ENCODE measurements at places on chromosomes 7 and 10. TPM values are rescaled to one million over a fixed set of nuclear protein-coding genes. Genes with fewer than 3 reads are reported as not detected.

FKBP6 gene
- total RNA-seq: not detected

SCIN gene
- 0.15 TPM for total RNA-seq

GNAT3 gene
- total RNA-seq: not detected

MAGI2 gene
- total RNA-seq: 0.97 TPM

LHFPL3 gene
- total RNA-seq: not detected

KLHL7 gene
- total RNA-seq: 44.2 TPM

SLC39A12 gene
- total RNA-seq: not detected

NEUROD6 gene
- total RNA-seq: not detected

AVPI1 gene
- total RNA-seq: 1.5 TPM

HECW1 gene
- total RNA-seq: not detected

INSYN2A gene
- total RNA-seq: not detected

SRRM3 gene
- 0.91 TPM for total RNA-seq

TMEM273 gene
- 9.7 TPM for total RNA-seq

SEMA4G gene
- 0.30 TPM for total RNA-seq

UNCX gene
- total RNA-seq: not detected

ZNF503 gene
- 1.4 TPM for total RNA-seq

SH2D4B gene
- total RNA-seq: 0.30 TPM

SPDYE8 gene
- total RNA-seq: not detected

KCNH2 gene
- 0.15 TPM for total RNA-seq

PVRIG gene
- total RNA-seq: not detected

LYZL2 gene
- total RNA-seq: not detected

CAMK2B gene
- total RNA-seq: 1.6 TPM

ANKRD61 gene
- not detected for total RNA-seq

SAMD9 gene
- 11.0 TPM for total RNA-seq

TRIM74 gene
- 0.32 TPM for total RNA-seq

CPA4 gene
- total RNA-seq: 0.32 TPM

TMEM184A gene
- total RNA-seq: not detected

NEBL gene
- total RNA-seq: 1.7 TPM

FOXP2 gene
- 0.65 TPM for total RNA-seq

IGFBP1 gene
- not detected for total RNA-seq

PAOX gene
- total RNA-seq: 6.4 TPM

STYXL1 gene
- 68.1 TPM for total RNA-seq

TRPV5 gene
- not detected for total RNA-seq

GIMAP2 gene
- total RNA-seq: 44.5 TPM

PIP gene
- not detected for total RNA-seq

NAT16 gene
- not detected for total RNA-seq

SLC25A40 gene
- total RNA-seq: 10.4 TPM

SLC26A5 gene
- not detected for total RNA-seq

MACC1 gene
- total RNA-seq: not detected

ACHE gene
- total RNA-seq: 0.15 TPM

PWWP2B gene
- 9.7 TPM for total RNA-seq

FRMPD2 gene
- not detected for total RNA-seq

PIK3CG gene
- 6.7 TPM for total RNA-seq

CAV1 gene
- 1,370 TPM for total RNA-seq

KNDC1 gene
- under 0.01 TPM for total RNA-seq

ZNF736 gene
- total RNA-seq: 2.9 TPM

ZNF425 gene
- total RNA-seq: 1.2 TPM

THSD7A gene
- 14.3 TPM for total RNA-seq

CUBN gene
- 4.9 TPM for total RNA-seq

FZD1 gene
- 0.97 TPM for total RNA-seq

ADCYAP1R1 gene
- 4.2 TPM for total RNA-seq

CALML3 gene
- not detected for total RNA-seq

MOGAT3 gene
- not detected for total RNA-seq

CRPPA gene
- 1.7 TPM for total RNA-seq

PIK3AP1 gene
- 0.32 TPM for total RNA-seq

AKR1D1 gene
- not detected for total RNA-seq
